ENCODE measurements at places on chromosomes 2 and 18.

- no peak for DNase-seq
Measured at GRCh38 chr18:29912351-29912750, 1130.2 kb downstream of the DSC3 start.

GRCh38 chr18:9914584-9915290, 921 bp downstream of the VAPA start:
- DNase-seq, result peak; percentile 91

DNA sequence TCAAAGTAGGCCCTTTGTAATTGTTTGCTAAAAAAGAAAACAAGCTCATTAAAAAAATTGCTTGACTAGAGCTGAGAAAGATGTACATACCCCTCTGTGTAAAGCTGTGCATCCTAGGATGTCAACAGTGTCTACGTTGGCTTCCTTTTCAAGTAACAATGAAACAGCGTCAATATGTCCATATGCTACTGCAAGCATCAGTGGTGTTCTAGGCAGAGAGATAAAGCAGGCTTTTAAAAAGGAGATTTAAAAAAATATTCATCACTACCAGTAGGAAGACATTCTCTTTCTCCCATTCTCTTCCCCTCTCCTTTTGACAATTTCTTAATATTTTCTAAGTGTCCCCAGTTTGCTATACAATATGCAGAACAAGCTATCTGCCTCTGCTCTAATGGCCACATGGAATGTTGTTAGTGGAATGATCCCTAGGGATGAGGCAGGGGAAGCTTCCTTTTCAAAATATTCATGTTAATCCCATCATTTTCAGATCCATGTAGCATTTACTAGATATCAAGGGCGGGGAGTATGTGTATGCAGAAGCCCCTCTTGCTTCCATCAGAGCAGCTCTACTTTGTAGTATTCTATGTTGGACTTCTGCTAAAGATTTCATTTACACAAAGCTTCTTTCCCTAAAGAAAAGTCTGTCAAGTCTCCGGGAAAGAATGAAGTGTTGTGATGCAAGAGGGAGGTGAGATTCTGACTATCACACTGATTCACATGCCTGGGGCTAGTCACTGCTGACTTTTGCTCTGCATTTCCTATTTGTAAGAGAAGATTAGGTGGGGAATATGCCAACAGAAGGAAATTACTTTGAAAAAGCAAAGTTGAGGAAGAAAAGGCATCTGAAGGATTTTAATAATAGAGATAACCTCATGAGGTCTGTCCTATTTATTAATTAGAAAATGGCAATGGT, 81.5 kb upstream of the PGAP1 start:
- peak; percentile 87 for DNase-seq

GRCh38 chr2:43524177-43524965, 71.5 kb downstream of the THADA start:
- DNase-seq, result peak; percentile 20

- no peak for DNase-seq
Measured at GRCh38 chr2:239065537-239065936, 217.7 kb downstream of the TWIST2 start.

DNA sequence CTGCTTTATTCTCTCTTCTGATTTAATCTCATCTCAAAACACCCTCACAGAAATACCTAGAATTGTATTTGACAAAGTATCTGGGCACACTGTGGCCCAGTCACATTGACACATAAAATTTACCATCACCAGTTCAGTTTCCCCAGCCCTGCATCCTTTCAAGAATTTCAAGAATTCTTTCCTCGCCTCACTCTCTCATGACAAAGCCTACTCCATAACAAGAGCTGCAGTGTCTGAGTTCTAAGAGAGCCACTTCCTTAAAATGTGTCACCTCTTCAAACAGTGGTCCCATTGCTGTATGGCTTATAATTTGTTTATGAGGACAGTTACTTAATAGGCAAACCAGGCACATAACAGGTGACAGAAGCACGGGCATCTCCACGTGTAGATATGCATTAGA, 90.9 kb upstream of the STK39 start:
- no peak for DNase-seq

DNA sequence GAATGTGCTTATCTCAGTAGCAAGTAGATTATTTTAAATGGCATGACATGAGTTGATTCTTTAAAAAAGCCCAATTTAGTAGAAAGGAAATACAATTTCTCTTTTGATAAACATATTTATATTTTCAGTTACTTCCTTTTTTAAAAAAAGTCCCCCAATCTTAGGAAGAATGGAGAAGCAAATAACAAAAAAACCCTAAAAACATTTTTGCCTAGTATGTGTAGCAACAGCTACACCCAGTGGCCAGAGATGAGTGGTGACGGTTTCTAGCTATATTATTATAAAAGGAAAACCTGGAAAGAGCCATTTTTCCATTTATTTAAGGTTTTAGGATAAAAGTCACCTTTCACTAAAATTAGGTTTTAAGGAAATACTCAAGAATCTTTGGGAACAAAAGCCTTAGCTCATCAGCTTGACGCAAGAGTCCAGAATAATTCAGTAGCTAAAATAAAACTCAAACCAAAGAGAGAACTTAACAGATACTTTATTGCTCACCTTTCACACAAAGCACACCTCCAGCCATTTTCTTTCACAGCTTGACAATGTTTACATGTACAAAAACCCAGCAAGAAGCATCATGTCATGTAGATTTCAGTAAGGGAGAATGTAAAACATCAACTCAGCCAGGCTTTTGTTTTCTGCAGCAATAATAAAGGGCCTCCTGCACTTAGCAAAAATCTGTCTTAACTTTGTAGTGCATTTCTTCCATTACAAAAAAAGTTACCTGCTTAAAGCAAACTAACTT, 15.7 kb downstream of the FAM98A start:
- peak; percentile 72 for DNase-seq

GRCh38 chr18:75280427-75281280, 70.1 kb downstream of the TSHZ1 start:
- no peak for DNase-seq

DNA sequence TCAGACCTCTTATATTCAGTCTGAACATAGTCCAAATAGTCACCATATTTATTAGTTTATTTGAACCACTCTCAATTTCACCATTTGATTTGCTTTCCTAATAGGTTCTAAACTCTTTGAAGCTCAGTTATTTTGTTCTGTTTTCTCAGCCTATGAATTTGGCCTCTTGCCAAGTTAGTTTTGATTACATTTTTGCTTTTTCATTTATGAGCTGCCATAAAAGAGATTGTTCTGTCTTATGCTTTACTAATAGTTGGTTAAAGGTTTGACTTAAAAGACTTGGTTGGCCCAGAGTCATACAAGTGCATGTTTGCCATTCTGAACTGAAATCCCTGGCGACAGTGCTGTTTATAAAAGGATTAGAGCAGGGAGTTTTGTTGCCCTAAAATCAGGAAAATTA, 85.9 kb upstream of the RANBP2 start:
- no peak for DNase-seq

DNA sequence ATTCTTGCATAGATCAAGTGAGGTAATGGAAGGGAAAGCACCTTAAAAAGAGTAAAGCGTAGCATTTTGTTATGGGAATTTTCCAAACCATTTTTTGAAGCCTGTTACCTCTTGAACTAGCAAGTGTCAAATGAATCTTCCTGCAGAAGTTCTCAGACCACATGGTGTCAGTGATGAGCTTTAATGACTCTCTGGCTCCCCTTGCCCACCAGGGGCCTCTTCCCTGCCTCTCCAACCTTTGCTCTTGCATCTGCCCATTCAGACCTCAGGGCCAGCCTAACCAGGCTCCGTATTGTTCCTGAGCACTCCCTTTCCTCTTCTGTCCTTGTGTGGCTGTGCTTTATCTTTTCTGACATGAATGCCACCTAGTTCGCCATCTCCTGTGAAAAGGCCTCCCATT, 155.9 kb downstream of the DIS3L2 start:
- DNase-seq, result no peak

DNA sequence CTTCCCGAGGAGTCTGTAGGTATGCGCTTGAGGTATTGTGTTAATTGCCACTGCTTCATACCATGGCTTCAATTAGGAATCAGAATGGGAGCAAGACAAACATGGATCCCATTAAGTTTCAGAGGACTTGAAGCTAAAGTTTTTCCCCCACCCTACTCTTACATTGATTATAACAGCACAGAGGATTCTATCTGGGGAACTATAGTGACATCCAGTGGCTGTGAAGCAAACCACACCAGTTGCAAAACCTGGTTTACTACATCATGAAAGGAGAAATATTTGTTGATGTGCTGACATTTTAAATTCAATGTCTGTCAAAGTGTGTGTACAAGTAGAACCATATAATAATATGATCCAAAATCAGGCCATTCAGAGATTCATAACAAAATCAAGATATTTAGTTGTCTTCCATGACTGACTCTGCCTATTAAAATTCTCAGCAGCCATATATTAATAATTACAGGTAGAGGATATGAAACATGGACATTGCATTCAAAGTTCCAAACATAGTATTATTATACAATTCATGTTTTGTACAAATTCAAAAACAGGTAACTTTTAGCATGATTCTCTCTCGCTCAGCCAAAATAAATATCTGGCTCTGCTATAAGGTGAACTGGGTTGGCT, 82.9 kb downstream of the GRB14 start:
- DNase-seq, result peak; percentile 69

GRCh38 chr2:11805920-11806319, 59.5 kb downstream of the LPIN1 start:
- DNase-seq, result no peak

GRCh38 chr2:240626531-240627300, 1.4 kb downstream of the GPR35 start:
- DNase-seq, result no peak

DNA sequence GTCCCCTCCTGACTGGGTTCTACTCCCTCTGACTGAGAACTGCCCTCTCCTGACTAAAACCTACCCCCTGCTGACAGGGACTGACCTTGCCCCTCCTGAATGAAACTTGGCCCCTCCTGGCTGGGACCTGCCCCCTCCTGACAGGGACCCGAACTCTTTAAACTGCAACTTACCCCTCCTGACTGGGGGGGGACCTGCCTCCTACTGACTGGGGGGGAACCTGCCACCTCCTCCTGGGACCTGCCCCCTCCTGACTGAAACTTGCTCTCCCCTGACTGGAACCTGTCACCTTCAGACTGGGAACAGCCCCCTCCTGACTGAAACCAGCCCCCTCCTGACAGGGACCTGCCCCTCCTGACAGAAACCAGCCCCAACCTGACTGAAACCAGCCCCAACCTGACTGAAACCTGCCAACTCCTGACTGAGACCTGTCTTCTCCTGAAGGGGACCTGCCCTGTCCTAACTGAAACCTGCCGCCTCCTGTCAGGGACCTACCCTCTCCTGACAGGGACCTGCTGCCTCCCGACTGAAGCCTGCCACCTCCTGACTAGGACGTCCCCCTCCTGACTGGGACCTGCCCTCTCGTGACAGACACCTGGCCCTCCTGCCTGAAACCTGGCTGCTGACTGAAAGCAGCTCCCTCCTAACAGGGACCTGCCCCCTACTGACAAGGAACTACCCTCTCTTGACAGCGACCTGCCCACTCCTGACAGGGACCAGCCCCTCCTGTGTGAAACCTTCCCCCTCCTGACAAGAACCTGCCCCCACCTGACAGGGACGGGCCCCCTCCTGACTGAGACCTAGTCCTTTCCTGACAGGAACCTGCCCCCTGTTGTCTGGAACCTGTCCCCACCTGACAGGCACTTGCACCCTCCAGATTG, 87.1 kb downstream of the PXDN start:
- DNase-seq, result no peak

DNA sequence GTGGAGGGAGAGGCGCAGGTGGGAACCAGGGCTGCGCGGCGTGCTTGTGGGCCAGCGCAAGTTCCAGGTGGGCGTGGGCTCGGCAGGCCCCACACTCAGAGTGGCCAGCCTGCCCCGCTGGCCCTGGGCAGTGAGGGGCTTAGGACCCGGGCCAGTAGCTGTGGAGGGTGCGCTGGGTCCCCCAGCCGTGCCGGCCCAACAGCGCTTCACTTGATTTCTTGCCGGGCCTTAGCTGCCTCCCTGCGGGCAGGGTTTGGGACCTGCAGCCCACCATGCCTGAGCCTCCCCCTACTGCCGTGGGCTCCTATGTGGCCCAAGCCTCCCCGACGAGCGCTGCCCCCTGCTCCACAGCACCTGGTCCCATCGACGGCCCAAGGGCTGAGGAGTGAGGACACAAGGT, 1636.9 kb upstream of the SLC39A10 start:
- no peak for DNase-seq

- DNase-seq, result no peak
Measured at GRCh38 chr18:77119101-77119850, 13.3 kb downstream of the MBP start.

- no peak for DNase-seq
Measured at GRCh38 chr2:151707857-151708256, 26.4 kb downstream of the NEB start.

- no peak for DNase-seq
Measured at GRCh38 chr2:47566207-47566858, 163.4 kb downstream of the MSH2 start.

- no peak for DNase-seq
Measured at GRCh38 chr2:25677877-25678276, 4.5 kb upstream of the DTNB start.

DNA sequence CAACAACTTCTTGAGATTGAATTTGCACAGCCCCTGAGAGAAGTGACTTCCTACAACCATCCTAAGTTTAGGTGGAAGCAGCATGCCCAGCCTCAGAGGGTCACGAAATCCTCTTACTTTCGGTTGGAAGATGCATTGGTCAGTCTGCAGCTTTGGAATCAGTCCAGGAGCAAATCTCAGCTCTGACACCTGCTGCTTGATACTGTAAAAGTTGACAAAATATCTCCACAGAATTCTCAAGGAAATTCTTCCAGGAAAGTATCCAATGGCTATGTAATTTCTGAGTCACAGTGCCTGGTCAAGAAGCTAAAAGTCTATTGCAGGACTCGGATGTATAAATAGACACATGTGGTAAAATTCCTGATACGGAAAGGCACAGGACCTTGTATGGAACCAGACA, 414.5 kb upstream of the GYPC start:
- no peak for DNase-seq

GRCh38 chr2:9975805-9976447, 24.4 kb downstream of the GRHL1 start:
- peak; percentile 97 for DNase-seq

GRCh38 chr2:23662941-23663920, 263.7 kb downstream of the ATAD2B start:
- peak; percentile 54 for DNase-seq

DNA sequence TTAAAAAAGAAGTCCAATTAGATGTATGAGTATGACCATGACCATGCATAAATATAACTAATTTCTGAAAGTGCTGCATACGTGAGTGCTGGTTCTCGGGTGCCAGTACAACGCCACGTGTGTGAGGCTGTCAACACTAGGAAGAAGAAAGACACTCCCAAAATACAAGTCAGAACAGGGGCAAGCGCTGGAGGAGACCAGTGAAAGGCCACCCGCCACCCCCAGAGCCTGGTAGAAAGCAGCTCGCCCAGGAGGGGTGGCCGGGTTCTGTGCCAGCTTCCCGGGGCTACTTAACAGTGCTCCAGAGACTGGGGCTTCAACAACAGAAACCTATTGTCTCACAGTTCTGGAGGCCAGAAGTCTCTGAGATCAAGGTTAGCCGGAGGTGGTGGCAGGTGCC, 147.6 kb downstream of the RTP5 start:
- no peak for DNase-seq

- no peak for DNase-seq
Measured at GRCh38 chr2:96839293-96839874, 4.4 kb downstream of the ANKRD23 start.

- peak; percentile 68 for DNase-seq
Measured at GRCh38 chr2:55901322-55901721, 22.3 kb downstream of the EFEMP1 start.

- no peak for DNase-seq
Measured at GRCh38 chr18:13317801-13318200, 99.2 kb downstream of the LDLRAD4 start.

- DNase-seq, result no peak
Measured at GRCh38 chr2:37934591-37935513, 9.8 kb downstream of the RMDN2 start.
